ENCODE measurements at places on chromosomes 12 and 14. TPM values are rescaled to one million over a fixed set of nuclear protein-coding genes. Genes with fewer than 3 reads are reported as not detected.

GRCh38 chr12:3229577-3229976 lies 152.4 kb downstream of the TSPAN9 start:
- no peak for DNase-seq

GRCh38 chr12:109963743-109964429 lies 32.3 kb downstream of the GIT2 start:
- DNase-seq = no peak

The KCNA5 gene
- 2.2 TPM for polyA plus RNA-seq

DNA sequence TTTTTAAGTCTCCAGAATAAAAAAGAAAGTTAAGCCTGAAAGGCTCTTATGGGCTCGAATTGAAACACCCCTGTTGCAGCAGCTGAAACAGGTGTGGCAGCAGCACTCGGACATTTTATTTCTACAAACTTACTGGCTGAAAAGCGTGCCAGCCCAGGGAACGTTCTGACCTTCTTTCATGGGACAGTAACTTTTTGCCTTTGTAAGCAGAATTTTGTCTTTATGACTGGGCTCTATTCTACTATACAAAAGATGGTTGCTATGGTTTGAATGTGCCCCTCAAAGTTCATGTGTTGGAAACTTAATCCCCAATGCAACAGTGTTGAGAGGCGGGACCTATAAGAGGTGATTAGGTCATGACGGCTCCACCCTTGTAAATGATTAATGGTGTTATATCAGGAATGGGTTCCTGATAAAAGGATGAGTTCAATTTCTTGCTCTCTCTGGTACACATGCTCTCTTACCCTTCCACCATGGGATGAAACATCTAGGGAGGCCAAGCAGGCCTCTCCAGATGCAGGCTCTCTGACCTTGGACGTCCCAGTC lies 52.7 kb downstream of the PELI2 start:
- no peak for DNase-seq

The MGP gene
- 38.2 TPM for polyA plus RNA-seq

DNA sequence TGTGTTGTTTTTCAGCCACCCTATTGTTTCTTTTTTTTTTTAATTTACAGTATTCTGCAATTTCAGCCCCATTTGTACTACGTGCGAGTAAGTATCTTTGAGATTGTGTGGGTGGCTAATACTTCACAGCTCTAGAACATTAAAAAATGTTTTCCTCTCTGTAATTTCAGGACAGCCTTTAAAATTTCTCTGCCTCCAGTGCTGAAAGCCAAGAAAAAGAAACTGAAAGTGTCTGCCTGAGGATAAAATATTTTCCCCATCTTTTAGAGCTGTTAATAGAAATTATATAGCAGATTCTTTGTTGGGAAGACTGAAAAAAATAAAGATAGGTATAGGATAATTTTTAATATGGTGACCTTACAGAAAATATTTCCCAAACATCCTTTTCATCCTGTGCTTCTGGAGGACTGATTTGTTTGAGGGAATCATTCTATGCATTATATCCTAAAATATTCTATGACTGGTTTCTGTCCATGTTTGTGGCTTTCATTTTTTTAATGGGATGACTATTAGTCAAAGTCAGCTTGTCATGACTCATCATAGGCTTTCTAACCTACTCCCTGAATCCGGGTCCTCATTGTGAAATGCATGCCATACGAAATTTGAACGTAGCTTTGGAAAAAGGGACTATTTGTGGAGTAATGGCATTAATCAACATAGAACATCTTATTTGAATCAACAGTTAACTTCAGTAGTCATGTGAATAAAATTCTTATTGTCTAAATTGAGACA lies 10.8 kb upstream of the TCTN2 start:
- no peak for DNase-seq

Measured in right renal cortex interstitium (tissue), 3 donors.